ENCODE measurements at places on chromosomes 2 and 18.

DNA sequence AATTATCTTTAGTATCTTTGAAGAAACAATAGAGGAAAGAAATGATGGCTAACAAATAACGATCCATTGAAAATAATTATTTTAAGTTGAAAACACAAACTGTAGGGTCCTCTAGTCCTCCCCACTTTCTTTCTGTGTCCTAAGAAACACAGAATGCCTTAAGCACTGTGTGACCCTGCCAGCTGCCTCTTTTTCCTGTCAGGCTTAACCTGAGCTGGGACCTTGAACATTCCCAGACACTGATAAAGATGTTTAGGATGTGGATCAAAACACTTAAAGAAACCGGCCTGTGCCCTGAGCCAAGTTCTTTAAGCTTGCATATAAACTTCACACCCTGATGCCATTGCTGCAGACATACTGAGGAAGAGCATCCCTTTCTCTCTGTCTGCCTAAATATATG is 755.4 kb upstream of the VRK2 start:
- no peak for DNase-seq

GRCh38 chr2:3007135-3007534 is 370.5 kb downstream of the EIPR1 start:
- DNase-seq = no peak

- DNase-seq = no peak
Observed at GRCh38 chr2:192230889-192231453, 36.2 kb upstream of the TMEFF2 start.

DNA sequence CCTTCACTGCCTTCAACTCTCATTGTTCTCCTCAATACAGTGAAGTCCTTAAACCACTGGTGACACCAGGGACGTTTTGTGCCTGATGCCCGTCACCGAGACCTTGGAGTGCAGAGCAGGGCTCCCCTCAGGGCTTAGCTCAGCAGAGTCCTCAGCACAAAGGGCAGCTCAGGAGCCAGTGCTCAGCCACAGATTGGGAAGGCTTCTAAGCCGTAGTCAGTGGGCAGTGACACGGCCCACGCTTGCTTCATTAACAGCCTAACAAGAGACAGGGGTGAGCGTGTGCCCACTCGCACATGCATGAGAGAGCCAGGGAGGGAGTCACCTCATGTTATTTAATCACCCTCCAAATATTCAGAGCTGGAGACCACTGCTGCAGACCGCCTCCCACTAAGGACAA is 137.5 kb downstream of the SH3RF3 start:
- no peak for DNase-seq

- no peak for DNase-seq
Observed at GRCh38 chr18:59537579-59537978, 159.6 kb downstream of the CCBE1 start.

Measured in NCI-H524 treated with DMSO at 0.1 percent for 48 hours (cell line).